ENCODE measurements at places on chromosomes 1 and 21. TPM values are rescaled to one million over a fixed set of nuclear protein-coding genes. Genes with fewer than 3 reads are reported as not detected.

LCE1D gene
- total RNA-seq: not detected

GRCh38 chr21:41029571-41029970, 138.4 kb upstream of the BACE2 start:
- DNase-seq: no peak
- no peaks in the 10 kb centered on the region for H3K4me1 ChIP-seq
- no peak overlapping the region for H3K27ac ChIP-seq

GRCh38 chr1:165068741-165069140, 287.8 kb downstream of the LMX1A start:
- no peak for DNase-seq
- no peak overlapping the region for H3K4me3 ChIP-seq
- H3K27me3 ChIP-seq: no peaks in the 10 kb centered on the region
- H3K27ac ChIP-seq: no peak overlapping the region

DNA sequence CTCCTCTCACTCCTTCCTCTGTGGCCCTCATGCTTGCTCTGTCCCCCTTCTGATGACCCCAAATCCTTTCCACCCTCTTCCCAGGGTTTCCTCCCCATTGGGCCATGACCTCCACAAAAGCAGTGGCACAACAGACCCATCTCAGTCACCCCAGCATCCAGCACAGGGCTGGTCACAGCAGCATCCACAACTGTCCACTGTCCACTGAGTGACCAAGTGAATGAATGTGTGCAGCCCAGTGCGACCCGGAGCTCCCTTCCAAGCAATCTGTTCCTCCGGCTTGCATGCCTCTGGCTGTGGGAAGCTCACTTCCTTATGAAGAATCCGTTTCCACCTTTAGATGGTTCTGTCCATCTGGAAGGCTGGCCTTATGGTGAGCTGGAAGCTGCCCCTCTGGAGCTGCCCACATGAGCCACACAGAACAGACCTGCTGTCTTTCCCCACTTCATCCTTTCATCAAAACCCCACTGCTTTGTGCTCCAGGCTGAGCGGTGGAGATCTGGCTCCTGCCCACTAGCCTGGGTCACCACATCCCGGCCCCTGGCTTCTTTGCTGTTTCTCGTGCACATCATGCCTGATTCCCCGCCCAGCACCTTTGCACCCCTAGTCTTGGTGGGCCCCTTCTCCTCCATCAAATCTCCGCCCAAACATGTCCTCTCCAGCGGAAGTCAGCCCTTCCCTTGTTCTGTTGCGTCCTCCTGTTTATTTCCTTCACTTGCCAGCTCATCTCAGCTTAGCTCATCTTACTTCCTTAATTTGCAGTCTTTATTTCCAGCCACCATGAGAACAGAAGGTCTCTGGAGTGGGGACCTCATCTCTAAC, 56.4 kb downstream of the EDN2 start:
- H3K4me3 ChIP-seq: no peak overlapping the region
- peaks cover 3% of the 10 kb centered on the region for H3K36me3 ChIP-seq
- H3K27ac ChIP-seq: no peak overlapping the region
- peaks cover 22% of the 10 kb centered on the region for H3K27me3 ChIP-seq

DNA sequence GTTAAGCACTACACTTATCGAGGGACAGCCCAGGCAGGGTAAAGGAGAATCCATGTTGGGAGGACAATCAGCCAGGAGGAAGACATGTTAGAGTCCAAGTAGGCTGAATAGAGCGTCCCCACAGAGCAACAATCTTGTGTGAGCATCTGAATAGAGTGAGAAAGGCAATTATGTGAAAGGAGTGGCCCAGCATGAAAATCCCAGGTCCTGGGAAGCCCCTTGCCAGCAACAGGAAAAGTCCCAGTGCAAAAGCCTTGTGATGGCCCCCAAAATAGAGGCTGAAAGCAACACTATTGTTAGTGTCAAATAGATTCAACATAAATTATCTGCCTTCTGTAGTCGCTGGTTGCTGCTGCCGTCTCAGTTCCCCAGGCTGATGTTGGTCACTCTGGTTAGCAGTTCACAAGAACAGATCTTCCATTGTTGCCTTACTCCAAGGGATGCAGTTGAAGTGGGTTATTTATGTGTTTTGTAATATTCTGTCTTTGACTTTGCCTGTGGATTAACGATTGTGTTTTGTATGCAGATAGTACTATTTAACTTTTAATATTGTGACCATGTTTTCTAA, 12.1 kb upstream of the ABL2 start:
- H3K4me1 ChIP-seq: no peaks in the 10 kb centered on the region
- H3K27me3 ChIP-seq: no peaks in the 10 kb centered on the region
- no peak overlapping the region for H3K4me3 ChIP-seq
- no peaks in the 10 kb centered on the region for H3K36me3 ChIP-seq
- no peak for DNase-seq
- H3K27ac ChIP-seq: no peak overlapping the region

- no peak overlapping the region for H3K4me3 ChIP-seq
- no peak for DNase-seq
- no peaks in the 10 kb centered on the region for H3K4me1 ChIP-seq
- no peak overlapping the region for H3K27ac ChIP-seq
These were observed 490.1 kb upstream of the LRRC7 start for GRCh38 chr1:69077633-69078032.

DNA sequence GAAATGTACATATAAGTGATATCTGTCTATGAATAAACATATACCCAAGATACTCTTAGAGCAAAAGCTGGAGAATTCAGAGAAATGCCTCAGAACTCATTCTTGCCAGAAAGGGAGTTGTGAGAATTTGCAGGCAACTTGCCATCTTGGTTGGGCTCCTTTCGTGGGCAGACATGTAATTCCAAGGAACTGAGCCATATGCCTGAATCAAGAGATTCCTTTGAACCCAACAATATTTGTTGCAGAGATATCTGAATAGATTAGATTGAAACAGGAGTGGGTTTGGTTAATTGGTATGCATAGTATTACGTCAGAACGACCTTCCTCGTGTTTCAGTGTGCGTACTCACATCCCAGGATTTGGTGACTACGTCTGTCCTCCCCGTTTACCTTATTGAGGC, 67.0 kb downstream of the TGFB2 start:
- H3K27ac ChIP-seq: no peak overlapping the region
- no peak for DNase-seq
- no peaks in the 10 kb centered on the region for H3K36me3 ChIP-seq
- H3K4me3 ChIP-seq: no peak overlapping the region
- H3K27me3 ChIP-seq: peaks cover 20% of the 10 kb centered on the region
- H3K4me1 ChIP-seq: no peaks in the 10 kb centered on the region

GRCh38 chr1:151342021-151342420, 5.0 kb downstream of the RFX5 start:
- H3K36me3 ChIP-seq: peaks cover 15% of the 10 kb centered on the region
- no peak overlapping the region for H3K4me3 ChIP-seq

DNA sequence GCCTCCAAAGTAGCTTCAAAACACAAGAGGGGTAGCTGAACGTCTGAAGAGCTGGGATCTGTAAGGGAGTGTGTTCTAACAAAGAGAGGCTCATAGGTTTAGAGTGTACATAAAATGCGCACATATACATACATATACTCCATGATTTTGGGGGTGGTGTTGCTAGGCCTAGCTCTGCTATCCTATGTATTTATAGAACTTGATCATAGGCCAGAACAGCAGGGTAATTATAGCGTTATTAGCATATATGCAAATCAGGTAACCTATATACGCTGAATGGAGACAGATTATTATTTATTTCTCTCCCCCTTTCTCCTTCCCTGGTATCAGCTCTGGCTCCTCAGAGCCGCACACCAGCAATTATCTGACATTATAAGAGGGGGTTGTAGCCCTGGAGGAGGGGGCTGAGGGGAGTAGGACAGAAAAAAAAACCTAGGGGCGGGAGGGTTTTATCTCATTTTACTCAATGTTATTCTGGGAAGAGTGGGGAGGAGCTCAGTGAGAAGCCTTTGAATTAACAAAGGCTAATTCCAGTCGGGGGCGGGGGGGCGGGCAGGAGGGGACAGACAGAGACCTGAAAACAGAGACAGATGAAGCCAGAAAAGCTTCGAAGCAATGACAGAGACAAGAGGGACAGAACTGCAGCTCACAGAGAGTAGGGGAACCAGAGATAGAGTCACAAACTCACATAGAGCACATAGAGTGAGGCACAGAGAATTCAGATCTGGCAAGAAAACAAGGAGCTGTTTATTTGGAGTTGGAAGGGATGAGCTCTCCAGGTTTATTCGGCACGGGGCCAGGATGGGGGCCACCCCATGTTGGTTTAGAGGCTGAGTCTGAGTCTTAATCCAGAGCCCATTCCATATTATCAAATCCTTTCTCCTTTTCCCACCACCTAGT, 63.0 kb downstream of the RHBG start:
- H3K27me3 ChIP-seq: peaks cover 93% of the 10 kb centered on the region
- H3K27ac ChIP-seq: peak overlapping the region; percentile 39
- no peak overlapping the region for H3K4me3 ChIP-seq
- H3K4me1 ChIP-seq: peaks cover 30% of the 10 kb centered on the region

GRCh38 chr1:4854367-4854766, 200.0 kb downstream of the AJAP1 start:
- H3K27me3 ChIP-seq: peaks cover 20% of the 10 kb centered on the region
- no peak overlapping the region for H3K27ac ChIP-seq
- no peak for DNase-seq
- H3K36me3 ChIP-seq: no peaks in the 10 kb centered on the region

DNA sequence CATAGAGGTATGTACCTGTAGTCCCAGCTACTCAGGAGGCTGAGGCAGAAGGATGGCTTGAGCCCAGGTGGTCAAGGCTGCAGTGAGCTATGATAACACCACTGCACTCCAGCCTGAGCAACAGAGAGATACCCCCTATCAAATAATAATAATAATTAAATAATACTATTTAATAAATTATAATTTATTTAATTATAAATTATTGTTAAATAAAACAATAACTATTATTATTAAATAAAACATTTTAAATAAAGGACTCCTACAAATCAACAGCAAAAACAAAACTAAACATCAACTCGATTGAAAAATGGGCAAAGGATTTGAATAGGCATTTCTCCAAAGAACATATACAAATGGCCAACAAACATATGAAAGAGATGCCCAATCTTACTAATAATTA, 65.8 kb upstream of the TBX15 start:
- H3K27ac ChIP-seq: no peak overlapping the region
- no peaks in the 10 kb centered on the region for H3K27me3 ChIP-seq
- H3K36me3 ChIP-seq: peaks cover 2% of the 10 kb centered on the region
- DNase-seq: no peak
- no peaks in the 10 kb centered on the region for H3K4me1 ChIP-seq

GRCh38 chr1:208181364-208181763, 62.8 kb downstream of the PLXNA2 start:
- H3K4me3 ChIP-seq: no peak overlapping the region
- no peaks in the 10 kb centered on the region for H3K36me3 ChIP-seq

DLGAP3 gene
- 0.55 TPM for total RNA-seq

DNA sequence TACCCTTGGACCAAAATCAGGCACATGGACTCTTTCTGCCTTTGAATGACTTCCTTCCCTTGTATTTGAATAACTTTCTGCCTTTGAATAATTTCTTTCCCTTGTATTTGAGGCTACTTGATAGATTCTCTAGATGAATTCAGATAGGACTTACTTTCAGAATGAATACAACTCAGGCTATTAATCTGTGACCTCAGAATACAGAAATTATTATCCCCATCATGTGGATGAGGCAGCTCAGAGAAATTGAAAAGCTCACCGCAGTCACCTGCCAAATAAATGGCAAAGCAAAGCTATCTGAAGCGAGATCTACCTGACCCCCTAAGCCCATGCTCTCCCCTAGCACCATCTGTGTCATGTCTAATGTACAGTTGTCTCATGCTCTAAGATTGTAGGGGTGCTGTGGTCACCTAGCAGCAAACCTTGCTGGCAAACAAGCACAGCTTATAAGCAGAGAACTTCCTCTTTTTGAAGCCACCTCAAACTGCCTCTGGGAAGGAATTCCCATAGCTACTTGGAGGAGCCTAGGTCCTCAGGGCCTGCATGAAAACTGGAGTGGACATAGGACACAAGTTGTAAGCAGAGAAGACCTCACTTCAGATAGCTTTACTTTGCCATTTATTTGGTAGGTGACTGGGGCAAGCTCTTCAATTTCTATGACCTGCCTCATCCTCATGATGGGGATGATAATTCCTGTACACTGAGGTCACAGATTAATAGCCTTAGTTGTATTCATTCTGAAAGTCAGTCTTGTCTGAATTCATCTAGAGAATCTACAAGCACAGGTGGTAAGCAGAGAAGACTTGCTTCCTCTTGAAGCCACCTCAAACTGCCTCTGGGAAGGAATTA, 66.1 kb downstream of the FASLG start:
- H3K27me3 ChIP-seq: no peaks in the 10 kb centered on the region
- DNase-seq: no peak

GRCh38 chr1:215748431-215748830, 181.3 kb downstream of the KCTD3 start:
- H3K27ac ChIP-seq: no peak overlapping the region
- no peak overlapping the region for H3K4me3 ChIP-seq
- DNase-seq: no peak

DNA sequence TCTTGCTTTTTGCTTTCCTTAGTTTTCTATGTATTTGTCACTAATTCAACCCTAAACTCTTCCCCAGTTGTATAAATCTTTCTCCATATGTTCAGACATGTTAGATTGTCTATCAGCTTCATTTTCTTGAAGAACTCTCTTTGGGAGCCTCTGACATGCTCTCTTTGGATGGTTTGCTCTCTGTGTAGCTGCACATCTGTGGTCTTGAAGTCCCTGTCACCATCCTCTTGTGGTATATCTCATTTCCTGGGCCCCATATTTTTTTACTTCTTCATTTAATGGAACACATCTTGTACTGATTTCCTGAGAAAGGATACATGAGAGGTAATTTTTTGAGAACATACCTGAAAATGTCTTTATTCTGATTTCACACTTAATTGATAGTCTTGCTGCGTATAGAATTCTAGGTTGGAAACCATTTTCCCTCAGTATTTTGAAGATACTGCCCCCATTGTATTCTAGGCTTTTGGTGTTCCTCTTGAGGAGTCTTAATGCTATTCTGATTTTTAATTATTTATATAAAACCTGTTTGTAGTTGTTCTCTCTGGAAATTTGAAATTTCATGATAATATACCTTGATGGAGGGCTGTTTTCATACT, 72.6 kb downstream of the ST3GAL3 start:
- no peak overlapping the region for H3K27ac ChIP-seq
- no peak overlapping the region for H3K4me3 ChIP-seq
- no peaks in the 10 kb centered on the region for H3K27me3 ChIP-seq
- DNase-seq: no peak
- H3K4me1 ChIP-seq: peaks cover 8% of the 10 kb centered on the region
- peaks cover 6% of the 10 kb centered on the region for H3K36me3 ChIP-seq
